ENCODE measurements at places on chromosomes 5 and 9. TPM values are rescaled to one million over a fixed set of nuclear protein-coding genes. Genes with fewer than 3 reads are reported as not detected.

DNA sequence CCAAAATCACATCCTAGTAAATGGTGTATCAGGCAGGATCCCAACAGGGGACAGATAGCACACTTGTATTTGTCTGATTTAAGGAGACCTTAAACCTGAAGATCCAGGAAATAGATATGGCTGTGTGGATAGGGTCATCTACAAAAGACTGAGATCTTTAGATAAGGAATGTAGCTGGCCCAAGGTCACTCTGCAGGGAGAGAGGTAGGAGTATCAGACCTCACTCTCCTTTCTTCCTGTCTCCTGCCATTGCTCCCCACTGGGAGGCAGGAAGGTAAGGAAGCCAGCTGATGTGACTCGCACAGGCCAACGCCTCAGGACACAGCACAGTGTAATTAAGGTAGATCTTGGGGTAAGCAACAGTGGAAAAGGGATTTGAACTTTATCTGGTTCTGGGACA, 85.8 kb downstream of the PLPPR1 start:
- no peak for DNase-seq

- no peak for DNase-seq
Observed at GRCh38 chr9:137071282-137071681, 925 bp upstream of the SAPCD2 start.

DNA sequence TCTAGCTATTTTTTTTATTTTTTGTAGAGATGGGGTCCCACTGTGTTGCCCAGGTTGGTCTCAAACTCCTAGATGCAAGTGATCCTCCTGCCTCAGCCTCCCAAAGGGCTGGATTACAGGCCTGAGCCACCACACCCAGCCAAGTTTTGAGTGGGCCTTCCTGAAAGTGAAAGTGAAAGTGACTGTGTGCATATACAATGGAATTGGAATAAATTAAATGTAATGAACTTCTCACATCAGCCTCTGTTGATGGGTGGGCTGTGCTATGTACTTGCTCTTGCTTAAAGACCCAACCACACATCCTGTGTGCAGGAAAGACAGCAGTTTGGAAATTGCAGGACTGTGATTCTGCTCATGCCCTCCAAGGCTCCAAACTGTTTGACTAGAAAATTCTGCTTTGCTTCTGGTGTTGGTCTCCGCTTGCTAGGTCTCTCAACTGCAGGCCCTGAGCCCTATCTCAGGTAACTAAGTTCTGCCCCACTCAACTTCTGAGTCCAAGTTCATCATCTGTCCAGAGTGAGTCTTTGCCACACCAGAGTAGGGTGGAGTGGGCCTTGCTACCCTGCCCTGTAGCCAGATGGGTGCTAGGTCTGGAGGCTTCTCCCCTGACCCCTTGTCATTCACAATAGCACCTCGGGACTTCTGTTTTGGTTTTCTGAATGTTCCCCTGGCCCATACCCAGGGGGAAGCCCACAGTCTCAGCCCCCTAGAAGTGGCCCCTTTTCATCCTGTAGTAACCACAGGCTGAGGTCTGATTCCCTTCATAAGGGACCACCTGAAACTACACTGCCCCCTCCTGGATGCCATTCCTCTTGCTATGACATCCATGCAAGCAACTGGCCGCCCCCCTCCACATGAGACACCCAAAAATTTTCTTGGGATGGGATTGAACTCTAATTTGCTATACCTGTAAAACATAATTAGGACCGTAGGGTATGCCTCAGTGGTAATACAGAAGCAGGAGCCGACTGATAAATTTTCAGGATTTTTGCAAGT, 36.5 kb upstream of the RAD23B start:
- no peak for DNase-seq

DNA sequence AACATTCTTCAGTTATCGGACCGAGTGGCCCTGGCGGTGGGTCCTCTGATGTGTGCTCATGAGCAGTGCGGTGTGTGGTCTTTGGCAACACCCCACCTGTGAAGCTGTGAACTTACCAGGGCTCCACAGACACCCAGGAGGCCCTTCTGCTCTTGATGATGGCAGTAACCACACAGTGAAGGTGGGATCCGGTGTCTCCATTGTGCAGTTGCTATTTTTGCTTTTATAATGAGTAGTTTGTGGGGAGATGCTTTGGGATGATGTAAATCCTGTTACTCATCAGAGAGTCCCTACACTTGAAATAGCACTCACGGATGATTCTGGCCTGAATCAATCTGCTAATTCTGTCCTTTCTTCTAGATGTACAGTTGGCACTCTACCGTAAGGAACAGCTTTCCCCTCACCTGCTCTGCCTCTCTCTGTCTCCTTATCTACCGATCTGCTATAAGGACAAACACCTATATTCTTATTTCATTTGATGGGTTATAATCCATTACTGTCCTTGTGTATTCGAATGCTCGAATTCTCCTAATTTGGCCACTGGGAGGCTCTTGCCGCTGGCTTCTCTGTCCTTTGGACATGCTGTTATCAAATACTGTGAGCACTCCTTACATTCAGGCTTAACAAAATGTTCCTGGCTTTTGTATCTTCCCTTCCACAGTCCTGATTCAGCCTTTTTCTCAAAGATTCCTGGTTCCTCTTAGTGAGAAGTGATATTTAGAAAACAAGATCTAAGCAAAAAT, 20.2 kb downstream of the ATPSCKMT start:
- no peak for DNase-seq

DNA sequence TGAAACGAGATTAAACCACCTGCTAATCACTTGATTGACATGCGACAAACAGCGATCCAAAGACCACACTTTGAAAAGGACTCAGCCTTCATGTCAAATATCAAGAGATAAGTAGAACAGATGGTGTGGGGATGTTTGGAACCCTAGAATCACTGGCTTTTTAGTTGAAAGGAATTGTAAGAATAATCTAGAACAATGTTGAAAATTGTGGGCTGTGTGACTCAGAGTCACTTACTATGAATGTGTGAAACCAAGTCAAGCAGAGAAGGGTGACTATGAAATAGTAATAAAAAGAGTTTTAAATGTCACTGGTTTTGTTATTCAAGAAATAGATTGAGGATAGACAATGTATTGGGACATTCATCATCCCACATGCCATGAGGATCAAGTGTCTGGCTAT, 14.1 kb upstream of the C1QTNF3 start:
- DNase-seq: no peak

TMEM252 gene
- polyA plus RNA-seq: not detected

- no peak for DNase-seq
Observed at GRCh38 chr5:111583758-111584203, 71.4 kb upstream of the STARD4 start.

GRCh38 chr5:36529142-36529541, 77.3 kb upstream of the SLC1A3 start:
- DNase-seq: no peak

CCDC152 gene
- 0.82 TPM for polyA plus RNA-seq

OSMR gene
- not detected for polyA plus RNA-seq

CDC25C gene
- not detected for polyA plus RNA-seq

HTR1A gene
- not detected for polyA plus RNA-seq

- no peak for DNase-seq
Observed at GRCh38 chr5:157558041-157558595, 17.5 kb downstream of the ADAM19 start.

GRCh38 chr9:97903177-97903576, 19.1 kb downstream of the TRMO start:
- DNase-seq: no peak

DNA sequence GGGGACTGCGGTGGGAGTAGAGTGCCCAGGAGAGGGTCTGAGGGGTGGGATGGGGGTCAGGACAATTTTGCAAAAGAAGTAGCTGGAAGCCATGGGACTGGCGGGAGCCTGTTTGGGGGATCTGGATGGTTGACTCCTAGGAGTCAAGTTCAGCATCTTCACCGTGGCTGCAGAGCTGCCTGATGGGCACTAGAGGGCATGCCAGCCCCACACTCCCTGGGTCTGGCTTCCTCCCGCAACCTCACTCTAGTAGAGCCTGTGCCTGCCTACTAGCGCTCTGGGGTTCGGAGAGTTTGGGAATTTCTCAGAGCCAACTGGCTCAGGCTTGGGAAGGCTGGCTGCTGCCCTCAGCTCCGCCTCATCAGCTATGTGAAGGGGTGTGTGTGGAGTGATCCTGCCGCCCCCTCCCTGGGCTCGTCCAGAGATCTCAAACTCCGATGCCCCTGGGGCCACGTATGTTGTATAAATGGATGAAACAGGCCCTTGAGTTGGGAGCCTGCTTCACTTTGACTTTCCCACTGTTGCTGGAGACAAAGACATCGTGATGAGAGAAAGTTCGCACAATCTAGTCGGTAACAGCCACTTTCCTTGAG, 10.8 kb downstream of the TSPAN17 start:
- DNase-seq: peak; percentile 52

- no peak for DNase-seq
Observed at GRCh38 chr5:107072967-107073366, 597.8 kb downstream of the EFNA5 start.

FAM169A gene
- 9.2 TPM for polyA plus RNA-seq

DNA sequence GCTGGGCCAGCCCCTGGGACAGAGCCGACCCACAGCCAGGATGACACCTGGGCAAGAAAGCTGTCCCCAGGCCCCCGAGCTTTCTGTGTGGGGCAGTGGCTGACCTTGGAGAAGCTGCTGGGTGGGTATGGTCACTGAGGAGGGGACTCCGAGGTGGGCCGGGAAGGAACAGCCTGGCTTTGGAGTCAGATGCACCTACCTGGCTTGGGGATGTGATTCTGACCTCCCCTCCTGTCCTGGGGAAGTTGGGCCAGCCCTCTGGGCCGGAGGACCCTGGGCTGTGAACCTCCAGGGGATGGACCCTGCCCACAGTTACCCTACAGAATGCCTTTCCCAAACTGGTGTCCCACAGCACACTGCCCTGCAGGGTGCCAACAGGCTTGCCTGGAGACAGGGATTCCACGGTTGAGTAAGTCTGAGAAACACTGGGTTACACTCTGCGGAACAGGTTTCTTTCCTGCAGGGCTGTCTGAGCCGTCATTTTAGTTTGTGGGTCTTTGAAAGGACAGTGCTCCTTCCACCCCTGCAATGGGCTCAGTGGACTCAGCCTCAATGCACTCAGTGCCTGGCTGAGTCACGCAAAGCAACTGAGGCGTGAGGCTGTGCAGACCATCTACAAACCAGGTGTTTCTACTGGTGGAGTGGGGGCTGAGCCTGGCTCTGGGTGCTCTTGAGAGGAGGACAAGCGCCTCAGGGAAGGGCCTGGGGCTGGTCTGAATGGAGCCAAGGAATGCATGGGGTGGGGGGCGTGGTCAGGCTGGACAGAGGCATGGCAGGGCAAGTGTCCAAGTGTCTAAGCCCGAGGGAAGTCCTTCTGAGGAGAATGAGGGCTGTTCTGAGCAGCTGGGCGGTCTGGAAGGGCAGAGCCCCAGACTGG, 41.3 kb upstream of the PHYKPL start:
- no peak for DNase-seq

PCDHGB7 gene
- polyA plus RNA-seq: not detected

ADAMTS2 gene
- not detected for polyA plus RNA-seq

DNA sequence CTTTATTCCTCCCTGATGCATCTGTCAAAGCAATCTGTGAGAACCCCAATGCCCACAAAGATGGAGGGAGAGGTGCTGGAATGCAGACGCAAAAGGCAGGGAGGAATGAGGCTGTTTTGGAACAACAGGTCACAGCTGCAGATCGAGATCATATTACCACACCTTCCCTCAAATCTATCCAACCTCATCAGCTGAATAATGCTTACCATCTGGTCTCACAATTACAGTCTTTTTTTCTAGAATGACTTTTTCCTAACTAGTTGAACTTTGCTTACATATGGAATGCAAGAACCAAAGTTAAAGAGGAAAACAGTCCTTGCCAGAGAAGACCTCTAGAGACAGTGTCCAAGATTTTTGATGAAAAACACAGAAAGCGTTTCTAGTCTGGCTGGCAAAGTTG, 158.1 kb downstream of the LPAR1 start:
- DNase-seq: no peak

DNA sequence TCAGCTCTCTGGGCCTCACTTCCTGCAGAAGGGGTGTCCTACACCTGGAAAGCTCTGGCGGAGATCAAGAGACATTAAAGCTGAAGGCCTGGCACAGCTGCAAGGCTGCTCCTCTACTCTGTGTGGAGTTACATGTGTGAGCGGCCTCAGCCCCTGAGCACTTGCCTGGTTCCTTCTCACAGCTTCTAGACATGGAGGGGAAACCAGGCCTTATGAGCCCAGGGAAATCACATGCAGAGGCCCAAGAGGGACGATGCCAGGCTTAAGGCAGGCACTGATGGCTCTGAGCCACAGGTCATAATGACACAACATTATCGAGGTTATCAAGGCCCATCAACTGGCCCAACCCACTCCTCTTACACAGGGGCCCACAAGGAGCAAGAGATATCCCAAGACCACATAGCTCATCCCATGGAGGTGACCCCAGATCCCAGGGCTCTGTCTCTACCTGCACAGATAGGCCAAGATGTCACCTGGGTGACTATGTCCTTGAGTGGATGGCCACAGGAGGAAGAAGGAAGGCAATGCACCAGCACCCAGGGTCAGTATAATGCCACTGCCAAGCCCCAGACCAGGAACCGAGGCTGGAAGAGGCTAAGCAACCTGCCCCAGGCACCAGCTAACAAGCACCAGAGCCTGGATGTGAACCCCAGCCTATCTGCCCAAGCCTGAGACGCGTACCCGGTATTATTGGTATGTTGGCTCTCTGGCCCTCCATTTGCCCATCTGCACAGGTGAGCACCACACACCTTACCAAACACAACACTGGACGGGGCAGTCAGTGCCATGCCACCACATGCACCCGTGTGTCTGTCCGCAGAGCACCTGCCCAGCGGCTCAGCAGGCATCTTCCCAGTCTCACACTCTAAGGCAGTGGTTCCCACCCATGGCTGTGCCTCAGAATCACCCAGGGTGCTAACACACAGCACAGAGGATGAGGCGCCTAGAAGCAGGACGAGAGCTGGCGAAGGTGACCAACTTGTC, 143.3 kb downstream of the GABBR2 start:
- DNase-seq: no peak

C9orf50 gene
- not detected for polyA plus RNA-seq

DNA sequence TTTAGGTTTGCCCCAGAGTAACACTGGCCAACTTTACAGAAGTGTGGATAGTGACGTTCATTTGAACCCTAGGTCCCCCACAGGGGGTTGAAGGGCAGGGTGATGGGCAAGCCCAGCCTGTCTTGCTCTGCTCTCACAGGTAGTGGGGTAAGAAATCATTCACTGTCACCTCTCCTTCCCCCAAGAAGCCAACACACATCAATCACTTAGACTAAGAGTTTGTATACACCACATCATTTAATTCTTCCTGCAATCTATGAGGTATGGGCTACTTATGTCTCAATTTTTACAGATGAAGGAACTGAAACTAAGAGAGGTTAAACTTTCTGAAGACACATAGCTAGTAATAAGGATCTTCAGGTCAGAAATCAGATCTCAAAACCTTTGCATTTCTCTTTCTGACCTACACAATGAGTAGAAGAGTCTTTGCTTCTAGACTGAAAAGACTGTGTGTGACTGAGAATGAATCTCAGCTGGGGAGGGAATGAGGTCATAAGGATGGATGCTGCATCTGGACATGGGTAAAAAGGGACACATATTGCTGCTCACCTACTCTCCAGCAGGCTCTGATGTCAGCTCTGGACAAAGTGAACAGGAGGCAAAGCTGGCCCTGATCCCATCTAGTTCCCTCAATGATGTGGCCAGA, 81.0 kb upstream of the EQTN start:
- peak; percentile 77 for DNase-seq
